ENCODE measurements at places on chromosomes 16 and 17.

- no peak for DNase-seq
Observed at GRCh38 chr17:78719630-78720298, 62.3 kb downstream of the CYTH1 start.

DNA sequence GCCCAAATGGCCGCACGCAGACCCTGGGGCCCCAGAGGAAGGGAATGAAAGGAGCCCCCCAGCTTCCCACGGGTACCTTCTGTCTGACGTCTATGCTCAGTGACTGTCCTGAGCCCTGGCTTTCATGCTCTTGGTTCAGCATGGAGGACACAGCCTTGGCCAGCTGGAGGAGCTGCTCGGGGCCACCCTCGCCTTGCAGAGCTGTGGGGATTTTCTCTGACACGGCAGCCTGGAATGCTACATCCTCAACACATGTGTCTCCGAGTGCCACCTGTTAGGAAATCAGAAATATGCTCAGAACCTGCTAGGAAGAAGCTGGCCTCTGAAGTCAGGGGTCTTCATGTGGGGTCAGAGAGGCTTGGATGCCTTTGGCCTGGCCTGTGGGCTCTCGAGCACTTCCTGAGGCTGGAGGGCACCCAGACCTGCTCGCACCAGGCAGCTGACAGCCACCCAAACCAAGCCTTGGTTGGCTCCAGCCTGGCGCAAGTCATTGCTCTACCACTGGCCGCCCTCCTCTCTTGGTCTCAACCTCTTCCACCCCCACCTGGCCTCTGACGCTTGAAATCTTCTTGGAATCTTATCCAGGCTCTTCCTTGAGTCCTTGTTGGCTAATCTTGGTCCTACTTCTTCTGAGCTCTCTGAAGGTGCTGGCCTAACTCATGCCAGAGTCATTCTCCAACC lies 63.7 kb upstream of the BCO1 start:
- no peak for DNase-seq

- DNase-seq: no peak
Observed at GRCh38 chr16:12329246-12329995, 352.9 kb downstream of the SNX29 start.

GRCh38 chr16:73152386-73153125 lies 104.6 kb upstream of the ZFHX3 start:
- DNase-seq: no peak

- DNase-seq: no peak
Observed at GRCh38 chr17:78126895-78127238, 1.7 kb downstream of the TMC6 start.

- DNase-seq: no peak
Observed at GRCh38 chr17:58671969-58672368, 19.9 kb downstream of the TEX14 start.

- no peak for DNase-seq
Observed at GRCh38 chr16:30998852-30999761, 11.3 kb downstream of the STX1B start.

DNA sequence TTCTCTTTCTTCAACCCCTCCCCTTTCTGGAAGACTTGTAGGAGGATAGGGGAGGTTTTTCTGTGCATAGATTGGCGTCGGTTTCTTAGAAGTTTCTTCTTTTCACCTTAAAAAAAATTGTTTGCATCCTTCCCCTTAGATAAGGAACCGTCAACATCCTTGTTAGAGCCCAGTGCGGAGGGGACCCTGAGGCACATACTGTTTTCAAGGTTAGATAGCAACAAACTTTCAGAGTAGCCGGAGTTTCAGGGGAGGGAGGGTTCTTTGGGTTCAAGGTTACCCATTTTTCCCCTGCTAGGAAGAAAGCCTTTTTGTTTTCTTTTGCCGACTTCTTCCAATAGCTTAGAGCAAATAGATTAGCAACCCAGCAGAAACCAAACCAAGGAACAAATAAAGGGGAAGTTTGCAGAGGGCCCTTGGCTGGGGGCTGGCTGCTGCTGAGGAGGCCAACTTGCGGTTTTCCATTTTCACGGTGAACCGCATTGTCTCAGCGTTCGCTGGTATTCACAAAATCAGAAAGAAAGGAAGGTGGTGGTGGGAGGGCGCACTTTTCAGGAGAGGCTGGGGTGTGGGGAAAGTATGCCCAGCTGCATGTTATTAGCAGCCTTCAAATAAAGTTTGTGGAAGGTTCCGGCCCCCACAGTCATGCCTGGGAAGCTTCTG lies 28.8 kb downstream of the MSI2 start:
- DNase-seq: no peak

GRCh38 chr17:30228011-30228410 lies 7.5 kb downstream of the SLC6A4 start:
- no peak for DNase-seq

GRCh38 chr17:45315648-45316433 lies 979 bp downstream of the MAP3K14 start:
- DNase-seq: no peak

DNA sequence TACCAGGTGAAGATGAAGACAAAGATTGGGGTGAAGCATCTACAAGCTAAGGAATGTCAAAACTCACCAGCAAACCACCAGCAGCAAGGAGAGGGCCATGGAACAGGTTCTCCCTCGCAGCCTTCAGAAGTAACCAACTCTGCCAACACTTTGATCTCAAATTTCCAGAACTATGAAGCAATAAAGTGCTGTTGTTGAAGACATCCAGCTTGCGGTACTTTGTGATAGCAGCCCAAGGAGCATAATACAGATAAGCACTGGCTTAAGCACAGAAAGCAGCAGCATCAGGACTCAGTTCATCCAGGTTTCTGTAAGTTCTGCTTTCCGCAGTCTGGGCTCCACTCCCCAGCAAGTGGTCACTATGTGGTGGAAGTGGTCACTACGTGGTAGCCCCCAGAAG lies 16.0 kb upstream of the CDRT4 start:
- no peak for DNase-seq

- DNase-seq: no peak
Observed at GRCh38 chr16:68005786-68006286, 6.6 kb upstream of the DPEP2 start.

- DNase-seq: peak; percentile 82
Observed at GRCh38 chr16:29943846-29944799, 17.8 kb upstream of the TMEM219 start.

GRCh38 chr16:23504076-23504452 lies 6.2 kb downstream of the GGA2 start:
- DNase-seq: no peak

DNA sequence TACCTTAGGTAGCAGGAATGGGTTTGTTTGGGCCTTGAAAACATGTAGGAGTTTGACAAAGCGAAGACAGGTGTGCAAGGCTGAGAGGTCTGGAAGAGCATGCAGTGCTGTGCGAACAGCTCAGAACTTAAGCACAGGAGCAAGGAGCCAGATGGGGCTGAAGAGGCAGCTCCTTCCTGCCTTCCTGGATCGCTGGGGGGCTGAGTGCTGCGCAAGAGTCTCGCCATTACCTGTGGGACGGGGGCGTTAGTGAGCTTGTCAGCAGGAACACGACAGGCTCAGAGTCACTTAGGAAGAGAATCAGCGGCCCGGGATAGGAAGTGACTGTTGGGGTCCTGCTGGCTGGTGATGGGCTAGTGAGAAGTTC lies 464 bp upstream of the MRM1 start:
- DNase-seq: no peak

DNA sequence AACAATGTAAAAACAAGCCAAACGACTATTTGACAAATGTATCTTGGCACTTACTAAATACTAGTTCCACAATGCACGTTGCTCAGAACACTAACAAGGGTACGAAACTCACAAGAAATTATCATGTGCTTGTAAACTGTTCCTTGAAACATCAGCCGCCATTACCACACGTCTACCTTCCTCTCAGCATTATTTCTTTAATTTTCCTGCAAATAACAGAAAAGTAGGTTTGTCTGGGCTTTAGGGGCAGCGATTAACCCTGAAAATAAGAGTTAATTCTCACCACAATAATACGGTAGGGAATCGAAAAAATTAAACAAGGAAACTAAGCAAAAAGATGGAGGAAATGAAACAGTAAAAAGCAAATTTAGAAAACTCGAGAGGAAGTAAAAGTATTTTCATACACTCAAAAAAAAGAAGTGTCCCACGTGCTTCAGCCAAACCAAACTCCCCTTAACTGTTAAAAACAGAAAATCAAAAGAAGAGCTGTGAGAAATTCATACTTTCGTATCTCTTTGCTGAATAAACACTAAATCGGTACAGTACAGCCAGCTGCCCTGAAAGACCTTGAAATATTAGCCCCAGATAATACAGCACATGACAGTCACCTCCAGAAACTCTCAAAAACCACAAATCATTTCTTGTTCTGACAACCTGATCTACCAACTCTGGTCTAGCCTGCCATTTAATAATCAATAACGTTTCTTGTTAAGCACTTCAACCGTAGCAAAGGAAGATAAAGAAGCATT lies 1.2 kb downstream of the ARHGAP17 start:
- no peak for DNase-seq

GRCh38 chr16:78566397-78567073 lies 467.1 kb downstream of the WWOX start:
- DNase-seq: no peak

DNA sequence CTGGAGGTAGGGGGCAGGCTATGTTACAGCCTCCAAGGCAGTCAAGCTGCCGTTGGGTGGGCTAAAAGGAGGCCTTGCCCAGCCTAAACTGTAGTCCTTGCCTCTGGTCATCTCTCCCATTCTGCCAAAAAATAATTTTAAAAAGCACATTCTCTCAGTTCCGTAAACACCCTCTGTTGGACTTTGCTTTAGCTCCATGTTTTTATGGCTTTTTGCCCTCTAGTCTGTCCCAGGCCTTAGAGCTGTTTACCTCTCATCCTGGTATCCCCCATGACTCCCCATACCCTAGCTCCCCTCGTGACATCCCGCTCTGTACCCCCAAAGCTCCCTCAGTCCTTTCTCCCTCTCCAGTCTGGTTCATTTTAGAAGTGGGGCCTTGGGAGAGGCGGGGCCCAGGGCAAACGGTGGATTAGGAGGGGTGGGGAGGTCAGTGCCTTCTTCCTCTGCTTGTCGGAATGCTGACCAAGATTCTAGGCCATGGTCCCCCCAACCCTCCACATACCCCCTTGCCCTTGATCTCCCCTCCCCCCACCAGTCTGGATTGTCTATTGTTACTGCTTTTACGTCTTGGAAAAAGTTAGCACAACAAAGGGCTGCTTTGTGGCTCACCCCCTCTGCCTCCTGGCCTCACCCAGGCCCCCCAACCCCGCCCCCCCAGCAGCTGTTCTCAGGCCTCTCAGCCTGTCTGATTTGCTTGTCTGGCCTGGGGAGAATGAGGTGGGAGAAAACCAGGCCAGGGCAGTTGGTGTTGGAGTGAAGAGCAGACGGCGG lies 18.4 kb downstream of the GJD3 start:
- DNase-seq: no peak

DNA sequence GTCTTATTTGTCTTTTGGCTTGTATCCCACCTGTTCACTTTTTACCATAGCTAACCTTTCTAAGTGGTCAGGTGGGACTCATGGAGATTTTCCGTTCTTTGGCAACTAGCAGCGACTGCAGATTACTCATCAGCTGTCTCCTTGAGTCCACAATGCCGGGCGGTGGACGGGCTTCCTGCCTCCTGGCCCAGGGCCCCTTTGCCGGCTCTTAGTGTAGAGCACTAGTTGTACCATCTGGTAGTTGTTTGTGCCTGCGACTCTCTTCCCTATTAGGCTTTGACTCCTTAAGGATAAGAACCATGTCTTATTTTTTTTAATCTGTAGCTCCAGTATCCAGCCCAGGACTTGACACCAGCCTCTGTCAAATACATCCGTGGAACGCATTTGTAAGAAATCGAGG lies 399.9 kb downstream of the WWOX start:
- no peak for DNase-seq

DNA sequence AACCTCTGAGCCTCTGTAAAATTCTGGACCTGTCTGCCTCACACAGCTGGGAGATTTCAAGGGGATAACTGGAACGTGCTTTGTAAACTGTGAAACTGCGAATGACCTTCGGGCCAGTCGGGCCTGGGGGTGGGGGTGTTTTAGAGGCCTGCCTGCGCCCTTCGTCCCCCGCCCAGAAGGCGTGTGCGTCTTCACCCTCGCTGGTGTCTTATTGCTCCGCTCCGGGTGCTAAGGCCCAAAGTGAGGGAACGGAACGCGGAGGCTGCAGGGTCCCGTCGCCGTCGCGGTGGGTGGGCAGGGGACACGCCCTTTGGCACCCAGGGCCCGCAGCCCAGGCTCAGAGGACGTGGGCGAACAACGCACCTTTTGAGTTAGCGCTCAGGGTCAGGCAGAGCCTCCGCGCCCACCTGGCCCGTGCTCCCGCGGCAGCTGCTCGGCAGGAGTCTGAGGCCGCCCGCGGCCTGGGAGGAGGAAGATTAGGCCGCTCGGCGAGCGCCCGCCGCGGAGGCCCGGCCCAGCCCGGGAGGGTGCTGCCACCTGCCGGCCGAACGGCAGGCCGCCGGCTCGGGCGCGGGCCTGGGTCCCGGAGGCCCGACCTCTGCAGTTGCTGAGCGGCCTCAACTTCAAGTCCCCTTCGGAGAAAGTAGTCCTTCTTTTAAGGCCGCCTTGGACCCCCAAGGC lies 29.7 kb downstream of the DCAKD start:
- DNase-seq: no peak

- DNase-seq: no peak
Observed at GRCh38 chr17:48427598-48427997, 2.4 kb downstream of the SKAP1 start.

DNA sequence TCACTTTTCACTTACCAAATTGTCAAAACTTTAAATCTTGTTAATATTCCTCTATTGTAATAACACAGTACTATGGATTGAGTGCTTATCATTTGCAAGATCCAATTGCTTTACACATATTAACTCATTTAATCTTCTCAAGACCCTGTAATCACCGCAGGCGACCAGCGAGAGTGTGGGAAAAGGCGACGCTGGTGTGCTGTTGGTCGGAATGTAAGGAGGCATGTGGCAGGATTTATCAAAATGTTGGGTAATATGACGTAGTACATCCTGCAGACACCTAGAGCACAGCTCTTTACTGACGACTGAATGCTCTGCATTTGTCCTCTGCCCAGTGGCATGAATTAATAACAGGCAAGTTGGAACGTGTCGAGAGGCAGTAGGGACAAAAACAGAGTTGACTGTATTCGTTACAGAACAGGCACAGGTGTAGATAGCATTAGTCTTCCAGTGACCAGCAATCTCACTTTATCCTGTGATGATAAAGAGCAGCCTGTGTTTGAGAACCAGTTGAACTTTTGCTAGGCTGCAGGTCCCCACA lies 80.3 kb downstream of the TNRC6C start:
- DNase-seq: no peak

DNA sequence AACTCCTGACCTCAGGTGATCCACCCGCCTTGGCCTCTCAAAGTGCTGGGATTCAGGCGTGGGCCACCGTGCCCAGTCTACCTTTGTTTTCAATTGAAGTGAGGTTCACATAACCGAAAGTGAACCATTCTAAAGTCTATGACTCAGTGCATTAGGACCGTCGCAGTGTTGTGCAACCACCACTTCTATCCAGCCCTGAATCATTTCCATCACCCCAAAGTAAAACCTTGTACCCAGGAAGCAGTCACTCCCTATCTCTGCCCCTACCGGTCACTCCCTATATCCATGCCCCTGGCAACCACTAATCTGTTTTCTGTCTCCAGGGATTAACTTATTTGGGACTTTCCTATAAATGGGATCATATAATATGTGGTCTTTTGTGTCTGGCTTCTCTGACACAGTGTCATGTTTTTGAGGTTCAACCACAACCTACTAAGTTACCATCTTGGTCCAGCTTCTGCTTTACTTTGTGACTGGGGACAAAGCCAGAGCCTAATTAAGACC lies 28.3 kb upstream of the CDC42EP4 start:
- DNase-seq: no peak

Measured in caudate nucleus (tissue), 63 donors.